ENCODE measurements at places on chromosomes 3 and 15. TPM values are rescaled to one million over a fixed set of nuclear protein-coding genes. Genes with fewer than 3 reads are reported as not detected.

DNA sequence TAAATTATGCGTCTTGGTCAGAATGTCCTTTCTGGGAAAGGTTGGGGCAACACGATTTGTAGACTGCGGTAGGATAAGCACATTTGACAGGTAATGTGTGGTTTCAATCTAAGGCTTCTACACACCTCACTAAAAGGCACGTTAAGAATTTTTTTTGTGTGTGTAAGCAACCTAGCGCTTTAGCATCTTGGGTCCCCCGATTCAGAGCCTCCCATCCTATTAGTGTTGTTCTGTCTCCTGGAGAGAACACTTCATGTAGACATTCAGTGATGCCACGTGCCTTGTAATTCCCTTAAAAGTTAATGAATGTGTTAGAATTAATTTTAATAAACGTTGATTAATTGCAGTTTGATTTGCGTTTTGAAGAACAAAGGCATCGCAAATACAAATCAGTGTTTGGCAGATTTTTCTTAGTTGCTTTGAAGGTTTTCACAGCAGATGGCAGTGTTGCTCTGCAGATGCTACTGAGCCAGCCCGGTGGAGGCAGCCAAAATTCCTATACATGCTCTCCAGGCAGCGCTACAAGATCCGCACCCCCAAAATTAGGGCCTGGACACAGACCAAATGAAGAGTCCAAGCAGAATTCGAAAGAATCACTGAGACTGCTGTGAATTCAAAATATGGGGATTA is 63.5 kb downstream of the OTOL1 start:
- DNase-seq: no peak

The TRPC1 gene
- total RNA-seq: 31.1 TPM

- DNase-seq: no peak
Observed at GRCh38 chr15:86903642-86904421, 824.2 kb downstream of the AGBL1 start.

DNA sequence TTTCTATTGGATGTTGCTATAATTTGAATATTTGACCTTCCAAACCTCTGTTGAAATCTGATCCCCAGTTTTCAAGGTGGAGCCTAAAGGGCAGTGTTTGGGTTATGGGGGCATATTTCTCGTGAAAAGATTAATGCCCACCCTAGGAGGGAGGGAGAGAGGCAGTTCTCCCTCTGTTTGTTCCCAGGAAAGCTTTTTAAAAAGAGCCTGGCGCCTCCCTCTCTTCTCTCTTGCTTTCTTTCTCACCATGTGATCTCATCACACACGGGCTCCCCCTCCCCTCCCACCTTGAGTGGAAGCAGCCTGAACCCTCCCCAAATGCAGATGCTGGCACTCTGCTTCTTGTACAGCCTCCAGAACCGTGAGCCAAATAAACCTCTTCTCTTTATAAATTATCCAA is 12.4 kb upstream of the GABRA5 start:
- DNase-seq: no peak

GRCh38 chr3:94272016-94272415 is 209.2 kb downstream of the NSUN3 start:
- DNase-seq: no peak

DNA sequence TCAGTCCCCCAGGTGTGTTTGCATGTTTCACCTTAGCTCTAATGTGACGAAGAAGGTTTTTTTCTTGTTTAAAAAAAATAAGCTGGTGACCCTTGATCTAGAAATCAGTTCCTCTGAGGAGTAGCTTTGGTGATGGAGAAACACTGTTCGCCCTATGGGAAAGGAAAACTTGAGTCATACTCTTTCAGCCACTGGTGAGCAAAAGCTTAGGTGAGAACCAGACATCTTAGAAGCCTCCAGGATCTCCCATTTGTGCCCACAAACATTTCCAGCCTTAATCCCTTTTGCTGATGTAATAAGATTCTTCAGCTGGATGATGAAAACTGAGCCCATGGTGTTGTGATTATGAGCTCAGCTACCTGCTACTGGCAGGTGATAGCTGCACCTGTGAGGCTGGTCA is 37.8 kb downstream of the SLC27A2 start:
- no peak for DNase-seq

- no peak for DNase-seq
Observed at GRCh38 chr3:77066829-77067228, 26.9 kb downstream of the ROBO2 start.

DNA sequence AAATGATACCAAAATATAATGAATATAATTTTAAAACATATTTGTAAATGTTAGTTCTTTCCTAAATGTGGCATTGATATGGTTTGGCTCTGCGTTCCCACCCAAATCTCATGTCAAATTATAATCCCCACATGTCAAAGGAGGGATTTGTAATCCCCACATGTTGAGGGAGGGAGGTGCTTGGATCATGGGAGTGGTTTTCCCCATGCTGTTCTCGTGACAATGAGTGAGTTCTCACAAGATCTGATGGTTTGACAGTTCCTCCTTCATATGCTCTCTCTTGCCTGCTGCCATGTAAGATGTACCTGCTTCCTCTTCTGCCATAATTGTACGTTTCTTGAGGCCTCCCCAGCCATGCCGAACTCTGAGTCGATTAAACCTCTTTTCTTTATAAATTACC is 12.0 kb downstream of the CGGBP1 start:
- no peak for DNase-seq

DNA sequence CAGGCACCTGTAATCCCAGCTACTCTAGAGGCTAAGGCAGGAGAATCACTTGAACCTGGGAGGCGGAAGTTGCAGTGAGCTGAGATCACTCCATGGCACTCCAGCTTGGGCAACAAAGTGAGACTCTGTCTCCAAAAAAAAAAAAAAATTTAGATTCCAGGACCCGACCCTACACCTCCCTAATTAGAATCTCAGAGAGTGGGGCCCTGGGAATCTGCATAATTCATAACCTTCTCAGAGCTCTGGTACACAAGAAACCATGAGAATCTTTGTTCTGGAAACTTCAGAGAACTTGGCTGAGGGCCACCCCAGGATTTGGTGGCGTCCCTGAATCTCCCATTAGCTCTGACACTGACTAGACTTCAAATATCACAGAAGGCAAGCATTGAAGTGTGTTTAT is 31.5 kb downstream of the B3GNT5 start:
- DNase-seq: no peak

DNA sequence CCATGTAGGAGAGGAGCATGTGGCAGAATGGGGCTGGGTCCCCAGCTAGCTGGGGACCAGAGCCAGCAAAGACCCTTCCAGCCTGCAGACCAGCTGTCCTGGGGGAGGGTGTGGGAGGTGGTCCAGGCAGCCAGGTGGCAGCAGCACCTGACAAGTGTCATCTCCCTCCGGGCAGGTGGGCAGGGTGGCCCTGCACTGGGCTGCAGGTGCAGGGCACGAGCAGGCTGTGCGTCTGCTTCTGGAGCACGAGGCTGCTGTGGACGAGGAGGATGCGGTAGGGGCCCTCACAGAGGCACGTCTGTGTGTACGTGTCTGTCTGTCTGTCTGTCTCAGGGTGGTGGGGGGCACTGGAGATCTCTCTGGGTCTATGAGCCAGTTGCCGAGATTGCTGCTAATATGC is 5.5 kb downstream of the ANKDD1A start:
- no peak for DNase-seq

DNA sequence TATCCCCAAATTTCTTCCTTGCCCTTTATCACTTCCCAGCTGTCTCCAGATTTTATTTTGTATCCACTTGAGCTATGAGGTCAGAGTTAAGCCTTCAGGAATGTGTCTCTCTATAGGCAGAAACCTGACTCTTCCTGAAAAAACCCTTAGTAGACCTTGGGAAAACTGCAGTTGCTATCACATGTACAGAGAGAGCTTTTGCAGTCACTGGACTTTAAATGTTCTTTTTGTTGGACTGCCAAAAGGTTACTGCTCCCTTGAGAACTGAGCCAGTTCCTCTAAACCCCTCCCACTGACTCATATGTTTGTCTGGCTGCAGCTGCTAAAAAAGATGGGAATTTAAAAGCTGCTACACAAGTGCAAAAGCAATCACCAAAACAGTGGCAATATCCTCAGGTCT is 169.1 kb upstream of the CCDC54 start:
- no peak for DNase-seq

DNA sequence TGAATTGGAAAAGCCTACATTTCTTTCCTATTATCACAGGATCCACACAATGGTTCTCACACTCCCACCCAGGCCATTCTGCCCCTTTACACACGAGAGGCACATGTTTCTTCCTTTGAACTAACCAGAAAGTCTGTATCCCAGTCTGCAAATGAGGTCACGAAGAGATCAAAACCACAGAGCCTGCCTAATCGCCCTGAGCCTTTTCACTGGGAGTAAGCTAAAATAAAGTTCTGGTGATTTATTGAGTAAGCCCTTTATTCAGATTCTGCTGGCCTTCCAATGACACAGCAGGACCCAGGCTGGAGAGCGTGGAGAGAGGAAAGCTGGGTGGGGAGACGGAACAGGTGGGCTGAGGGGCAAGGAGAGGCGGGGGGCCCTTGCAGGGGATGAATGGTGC is 78.7 kb downstream of the ATP1B3 start:
- no peak for DNase-seq

DNA sequence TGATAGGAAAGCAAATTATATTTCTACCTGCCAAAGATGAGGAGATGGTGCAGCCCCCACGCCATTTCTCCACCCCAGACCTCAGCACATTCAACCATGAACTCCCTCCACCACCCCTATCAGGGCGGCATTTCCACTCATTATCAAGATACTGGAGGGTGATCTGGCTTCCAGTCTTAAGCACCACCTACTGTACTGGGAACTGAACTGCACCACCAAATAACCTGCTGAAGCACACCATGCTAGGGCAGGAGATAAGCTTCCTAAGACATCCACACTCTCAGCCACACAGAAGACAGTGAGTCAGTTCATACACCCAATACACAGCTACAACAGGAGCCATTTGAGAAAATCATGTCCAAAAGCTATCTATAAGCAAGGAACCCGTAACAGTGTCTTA is 98.8 kb downstream of the FGF7 start:
- no peak for DNase-seq

The UBAP1L gene
- total RNA-seq: 3.2 TPM

GRCh38 chr3:176796371-176796770 is 400.9 kb downstream of the TBL1XR1 start:
- DNase-seq: no peak

DNA sequence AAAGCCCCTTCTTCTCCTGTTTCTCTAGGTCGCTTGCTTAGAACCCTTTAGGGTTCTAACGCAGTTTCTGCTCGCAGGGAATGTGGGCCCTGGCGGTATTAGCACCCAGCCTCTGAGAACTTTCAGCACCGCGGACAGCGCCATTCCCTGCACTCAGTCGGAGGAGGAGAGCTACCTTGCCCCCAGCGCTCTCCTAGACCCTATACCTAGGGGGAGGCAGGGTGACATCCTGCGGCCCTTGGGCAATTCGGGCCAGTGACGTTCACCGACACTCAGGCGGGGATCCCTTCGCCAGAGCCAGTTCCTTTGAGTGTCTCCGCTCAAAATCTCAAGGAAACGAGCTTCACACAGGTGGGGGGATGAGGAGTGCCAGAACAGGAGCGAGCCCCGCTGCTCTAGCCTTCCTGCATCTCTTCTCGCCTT is 1.3 kb downstream of the SLC7A14 start:
- DNase-seq: no peak

The GOLGA8B gene
- 52.8 TPM for total RNA-seq

GRCh38 chr3:29337565-29337964 is 56.7 kb downstream of the RBMS3 start:
- DNase-seq: no peak

The CASR gene
- total RNA-seq: not detected

GRCh38 chr3:17006132-17006852 is 121.5 kb downstream of the PLCL2 start:
- no peak for DNase-seq

DNA sequence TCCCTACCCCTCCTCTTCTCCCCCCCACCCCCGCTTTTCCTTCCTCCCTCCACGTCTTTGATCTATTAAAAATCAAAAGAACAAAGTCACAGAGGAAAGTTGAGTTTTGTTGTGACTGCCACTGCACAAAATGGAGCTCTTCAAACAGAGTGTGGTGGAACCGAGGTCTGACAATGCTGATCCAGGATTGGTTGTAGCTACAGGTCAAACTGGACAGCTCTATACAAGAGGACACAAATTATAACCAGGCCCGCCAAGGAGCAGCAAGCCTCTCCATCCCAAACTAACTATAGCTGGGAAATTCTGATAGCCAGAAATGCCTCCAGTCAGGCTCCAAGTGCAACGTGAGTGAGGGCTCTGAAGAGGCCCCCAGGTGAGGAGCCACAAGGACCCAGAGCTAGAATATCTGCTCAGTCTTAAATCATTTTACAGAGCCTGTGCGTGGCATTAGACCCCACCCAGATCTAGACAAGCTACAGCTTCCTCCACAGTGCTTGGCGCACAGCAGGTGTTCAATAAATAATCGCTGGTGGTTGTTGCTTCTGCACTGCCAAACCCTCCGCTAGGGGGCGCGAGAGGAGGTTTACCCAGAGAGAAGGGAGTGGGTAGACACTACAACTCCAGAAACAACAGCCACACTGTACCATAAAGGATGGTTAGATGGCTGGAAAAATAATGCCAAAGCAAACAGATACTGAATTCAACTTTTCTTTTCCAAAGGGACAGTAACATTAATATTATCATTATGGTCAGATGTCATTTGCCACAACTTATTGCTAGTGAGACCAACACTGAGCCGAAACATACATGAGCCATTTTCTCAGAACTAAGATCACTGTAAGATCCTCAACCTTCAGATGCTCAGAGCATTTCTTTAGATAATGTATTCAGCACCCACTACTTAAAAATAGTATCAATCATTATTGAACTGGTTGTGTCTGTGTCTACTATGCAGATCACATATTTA is 44.6 kb downstream of the ZIC4 start:
- peak; percentile 75 for DNase-seq

The KBTBD12 gene
- 4.5 TPM for total RNA-seq

DNA sequence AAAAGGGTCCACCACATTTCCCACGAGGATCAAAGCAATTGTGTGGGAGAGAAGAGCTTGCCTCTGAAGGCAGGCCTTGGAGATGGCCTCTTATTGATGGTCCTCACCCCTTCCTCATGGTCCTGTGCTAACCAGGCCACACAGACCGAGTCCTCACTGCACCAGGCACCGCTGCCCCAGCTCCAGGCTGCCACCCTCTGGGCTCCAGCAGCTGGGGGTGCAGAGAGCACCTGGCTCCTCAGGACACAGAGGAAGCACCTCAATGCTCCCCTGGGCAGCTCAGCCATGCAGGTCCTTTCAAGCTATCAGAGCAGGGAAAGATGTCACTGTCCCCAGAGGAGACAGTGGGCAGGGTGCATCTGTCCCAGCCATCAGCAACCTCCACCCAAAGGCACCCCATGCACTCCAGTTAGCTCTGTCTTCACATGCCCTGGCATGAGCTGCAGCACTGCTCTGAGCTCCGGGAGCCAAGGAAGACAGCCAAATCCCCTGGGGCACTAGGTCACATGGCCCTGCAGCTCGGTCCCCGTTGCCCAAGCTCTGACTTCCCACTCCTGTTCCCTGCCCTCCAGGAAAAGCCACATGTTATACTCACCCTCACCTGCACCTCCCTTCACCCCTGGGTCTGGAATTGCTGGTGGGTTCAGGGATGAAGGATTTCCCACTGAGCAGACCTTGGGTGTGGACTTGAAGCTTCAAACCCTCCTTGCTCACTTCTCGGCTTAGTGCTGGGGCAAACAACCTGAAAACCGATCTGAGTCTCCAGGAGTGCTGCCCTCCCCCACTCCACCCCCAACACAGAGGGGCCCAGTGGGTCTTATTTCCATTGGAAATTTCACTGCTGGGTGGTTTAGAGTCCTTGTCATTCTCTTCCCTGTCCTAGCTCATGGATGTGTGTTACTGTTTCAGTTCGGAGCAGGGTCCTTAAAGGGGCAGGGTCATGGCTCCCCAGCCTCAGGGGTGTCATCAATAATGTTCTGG is 32.6 kb downstream of the ALS2CL start:
- DNase-seq: peak; percentile 89

The CCPG1 gene
- 43.4 TPM for total RNA-seq

- DNase-seq: no peak
Observed at GRCh38 chr15:100833417-100834389, 45.9 kb upstream of the ALDH1A3 start.

- DNase-seq: no peak
Observed at GRCh38 chr3:22364851-22365250, 613.8 kb upstream of the ZNF385D start.

Measured in esophagus muscularis mucosa (tissue), 4 donors.